ENCODE measurements at places on chromosomes 12 and 14.

- H3K4me3 ChIP-seq = no peak overlapping the region
- no peak overlapping the region for H3K27ac ChIP-seq
- H3K4me1 ChIP-seq = no peaks in the 10 kb centered on the region
Observed at GRCh38 chr12:119631930-119632678, 35.8 kb upstream of the PRKAB1 start.

DNA sequence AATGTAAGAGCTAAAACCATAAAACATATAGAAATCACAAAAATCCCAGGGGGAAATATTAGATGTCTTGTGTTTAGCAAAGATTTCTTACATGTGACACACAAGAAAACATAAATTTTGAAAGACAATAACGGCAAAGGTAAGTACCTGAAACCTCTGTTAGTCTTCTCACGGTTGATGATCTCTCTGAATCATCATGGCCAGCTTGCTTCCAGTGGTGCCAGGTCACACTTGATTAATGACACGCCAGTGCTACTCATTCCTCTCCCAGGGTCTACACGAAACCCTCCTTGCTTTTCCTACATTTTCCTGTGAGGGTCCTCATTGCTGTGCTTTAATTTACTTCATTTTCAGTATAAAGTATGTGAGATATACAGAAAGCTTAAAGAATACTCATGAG lies 114.4 kb upstream of the PARP11 start:
- H3K4me1 ChIP-seq = no peaks in the 10 kb centered on the region
- peaks cover under 1% of the 10 kb centered on the region for H3K36me3 ChIP-seq
- no peak overlapping the region for H3K27ac ChIP-seq
- DNase-seq = no peak
- no peak overlapping the region for H3K4me3 ChIP-seq
- H3K27me3 ChIP-seq = peaks cover 7% of the 10 kb centered on the region

DNA sequence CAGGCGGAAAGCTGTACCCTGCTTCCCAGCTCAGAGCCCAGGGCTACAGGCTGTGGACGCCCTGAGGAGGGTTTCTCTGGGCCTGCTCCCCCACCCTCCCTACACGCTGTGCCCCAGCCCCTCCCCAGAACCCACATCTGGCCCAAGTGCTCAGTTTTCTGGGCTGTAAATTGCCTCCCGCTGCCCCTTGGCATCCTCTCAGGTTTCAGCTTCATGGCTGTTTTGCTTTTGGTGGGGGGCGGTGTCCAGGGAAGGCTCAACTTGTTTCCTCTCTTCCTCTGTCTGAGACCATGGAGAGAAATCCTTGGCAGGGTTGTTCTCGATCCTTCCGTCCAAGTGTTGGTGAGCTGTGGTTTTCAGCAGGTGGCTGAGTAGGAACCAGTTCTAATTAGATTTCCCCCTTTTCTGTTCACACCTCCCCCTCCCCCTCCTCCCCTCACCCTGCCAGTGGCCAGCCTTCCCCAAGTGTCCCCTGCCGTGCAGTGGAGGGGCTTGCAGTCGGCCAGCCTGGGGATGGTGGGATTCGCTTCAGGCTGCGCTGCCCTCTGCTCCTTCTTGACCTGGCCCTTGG lies 61.8 kb downstream of the TSPAN9 start:
- peaks cover 48% of the 10 kb centered on the region for H3K4me1 ChIP-seq
- no peak for DNase-seq
- H3K36me3 ChIP-seq = peaks cover 25% of the 10 kb centered on the region
- H3K27ac ChIP-seq = no peak overlapping the region
- no peak overlapping the region for H3K4me3 ChIP-seq

GRCh38 chr14:59349258-59349701 lies 115.9 kb downstream of the GPR135 start:
- H3K4me3 ChIP-seq = no peak overlapping the region
- DNase-seq = no peak
- peaks cover 3% of the 10 kb centered on the region for H3K27me3 ChIP-seq
- peaks cover 14% of the 10 kb centered on the region for H3K4me1 ChIP-seq
- peaks cover 25% of the 10 kb centered on the region for H3K36me3 ChIP-seq

- peaks cover 12% of the 10 kb centered on the region for H3K27me3 ChIP-seq
- no peak overlapping the region for H3K4me3 ChIP-seq
- H3K27ac ChIP-seq = peak overlapping the region; percentile 31
- DNase-seq = no peak
Observed at GRCh38 chr12:52211716-52212585, 20.1 kb upstream of the KRT80 start.

- H3K27me3 ChIP-seq = peaks cover 15% of the 10 kb centered on the region
- peak overlapping the region; percentile 26 for H3K27ac ChIP-seq
- H3K4me1 ChIP-seq = no peaks in the 10 kb centered on the region
Observed at GRCh38 chr14:69005432-69006148, 26.5 kb upstream of the ACTN1 start.

DNA sequence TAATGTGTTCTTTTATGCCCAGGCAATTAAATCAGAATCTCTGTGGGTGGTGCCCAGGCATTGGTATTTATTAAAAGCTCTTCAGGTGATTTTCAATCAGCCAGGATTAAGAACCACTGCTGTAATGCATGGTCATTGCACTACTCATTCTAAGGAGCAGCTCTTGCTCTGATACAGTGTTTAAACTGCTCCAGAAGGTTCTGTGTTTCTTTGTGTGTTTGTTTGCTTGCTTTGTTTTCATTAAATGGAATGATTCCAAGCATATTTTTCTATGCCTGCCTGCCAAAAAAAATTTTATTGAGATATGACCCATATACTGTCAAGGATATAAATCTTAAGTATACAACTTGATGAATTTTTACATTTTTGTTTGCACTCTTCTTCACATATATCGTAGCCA lies 54.0 kb downstream of the KCNK13 start:
- H3K4me3 ChIP-seq = no peak overlapping the region
- no peak for DNase-seq
- no peak overlapping the region for H3K27ac ChIP-seq
- H3K36me3 ChIP-seq = no peaks in the 10 kb centered on the region

- no peak overlapping the region for H3K4me3 ChIP-seq
- H3K27me3 ChIP-seq = peaks cover 2% of the 10 kb centered on the region
- H3K27ac ChIP-seq = no peak overlapping the region
Observed at GRCh38 chr12:58106195-58106594, 164.8 kb downstream of the ATP23 start.

DNA sequence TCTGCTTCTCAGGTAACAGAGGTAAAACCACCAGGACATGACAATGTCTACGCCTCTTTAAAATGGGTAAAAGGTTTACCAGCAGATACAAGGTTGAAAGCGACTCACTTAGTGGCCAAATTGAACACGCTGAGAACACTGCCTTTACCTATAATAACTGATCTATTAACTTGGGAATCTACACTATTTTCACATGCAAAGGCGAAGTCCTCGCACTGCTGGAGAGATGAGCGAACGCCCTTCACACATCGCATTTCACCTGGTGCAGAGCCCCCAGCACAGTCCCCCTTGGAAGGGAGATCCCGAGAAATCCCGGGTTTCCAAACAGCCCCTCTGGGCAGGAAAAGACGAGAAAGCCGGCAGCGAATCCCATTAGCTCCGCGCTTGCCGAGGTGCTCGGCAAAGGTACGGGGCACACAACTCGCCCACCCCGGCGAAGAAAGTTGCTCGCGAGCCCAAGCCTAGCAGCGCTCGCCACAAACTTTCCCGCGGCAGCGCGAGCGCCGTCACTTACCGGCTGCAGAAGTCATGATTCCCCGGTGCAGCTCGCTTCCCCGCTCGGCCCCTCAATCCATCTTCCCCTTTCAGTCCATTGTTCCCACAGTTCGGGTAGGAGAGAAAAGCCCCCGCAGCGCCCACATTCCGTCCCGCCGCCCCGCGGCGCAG lies 423 bp downstream of the FGD6 start:
- no peak for DNase-seq
- peaks cover 43% of the 10 kb centered on the region for H3K4me1 ChIP-seq
- H3K4me3 ChIP-seq = peak overlapping the region; percentile 98
- H3K36me3 ChIP-seq = peaks cover 3% of the 10 kb centered on the region
- peak overlapping the region; percentile 92 for H3K27ac ChIP-seq

DNA sequence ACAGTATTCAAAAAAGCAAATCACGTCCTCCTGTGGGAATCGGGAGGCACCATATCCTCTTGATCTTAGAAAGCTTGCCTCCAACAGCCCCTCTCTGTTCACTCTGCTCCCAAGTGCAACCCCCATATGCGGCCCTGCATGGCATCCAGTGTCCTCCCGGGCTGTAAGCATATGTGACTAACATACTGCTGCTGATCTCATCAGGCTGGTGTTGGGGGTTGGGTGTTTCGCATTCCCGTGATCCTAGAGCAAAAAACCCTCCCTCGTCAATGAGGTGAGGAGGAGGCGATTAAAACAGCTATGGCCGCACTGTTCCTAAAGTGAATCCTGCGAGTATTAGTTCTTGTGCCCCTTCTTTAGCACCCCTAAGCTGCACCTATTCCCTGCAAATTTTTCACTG lies 28.1 kb upstream of the PPM1A start:
- no peaks in the 10 kb centered on the region for H3K36me3 ChIP-seq
- peaks cover 2% of the 10 kb centered on the region for H3K27me3 ChIP-seq
- H3K4me1 ChIP-seq = no peaks in the 10 kb centered on the region
- H3K4me3 ChIP-seq = no peak overlapping the region

- no peak overlapping the region for H3K4me3 ChIP-seq
- H3K4me1 ChIP-seq = no peaks in the 10 kb centered on the region
- no peak for DNase-seq
- no peak overlapping the region for H3K27ac ChIP-seq
- H3K27me3 ChIP-seq = no peaks in the 10 kb centered on the region
Observed at GRCh38 chr12:45418520-45418919, 202.6 kb downstream of the ANO6 start.

- DNase-seq = peak; percentile 57
- H3K4me1 ChIP-seq = peaks cover 61% of the 10 kb centered on the region
- H3K36me3 ChIP-seq = no peaks in the 10 kb centered on the region
Observed at GRCh38 chr12:89451841-89452251, 72.8 kb downstream of the GALNT4 start.

DNA sequence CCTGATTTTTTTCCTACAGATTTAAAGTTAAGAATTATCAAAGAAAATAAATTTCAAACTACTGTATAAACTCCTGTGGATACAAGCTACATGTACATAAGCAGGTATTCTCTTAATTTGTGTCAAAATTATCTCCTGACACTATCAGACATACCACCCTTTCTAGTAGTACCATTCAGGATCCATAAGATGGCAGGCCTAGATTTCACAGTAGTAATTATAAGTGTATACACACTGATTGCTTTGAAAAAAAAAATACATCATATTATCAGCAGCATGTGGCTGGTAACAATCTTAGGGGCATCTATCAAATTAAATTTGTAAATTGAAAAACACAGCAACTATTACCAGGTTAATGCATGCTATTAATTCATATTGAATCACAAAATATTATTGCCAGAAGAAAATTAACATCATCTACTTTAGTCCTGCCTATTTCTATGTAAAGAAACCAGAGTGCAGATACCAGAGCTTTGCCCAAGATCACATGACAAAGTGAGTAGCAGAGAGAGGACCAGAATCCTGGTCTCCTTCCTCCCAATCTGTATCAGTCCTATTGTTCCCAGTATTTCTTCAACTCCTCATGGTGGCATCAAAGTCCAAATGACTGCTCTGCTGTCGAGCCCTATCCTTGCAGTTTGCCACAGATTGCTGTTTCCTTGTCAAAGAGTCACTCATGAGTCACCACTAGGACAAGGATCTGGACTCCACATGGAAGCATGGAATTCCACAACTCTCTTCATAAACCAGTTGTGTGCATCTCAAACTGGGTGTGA lies 27.7 kb upstream of the CALM1 start:
- no peaks in the 10 kb centered on the region for H3K27me3 ChIP-seq
- no peak overlapping the region for H3K27ac ChIP-seq
- H3K36me3 ChIP-seq = no peaks in the 10 kb centered on the region
- DNase-seq = no peak

DNA sequence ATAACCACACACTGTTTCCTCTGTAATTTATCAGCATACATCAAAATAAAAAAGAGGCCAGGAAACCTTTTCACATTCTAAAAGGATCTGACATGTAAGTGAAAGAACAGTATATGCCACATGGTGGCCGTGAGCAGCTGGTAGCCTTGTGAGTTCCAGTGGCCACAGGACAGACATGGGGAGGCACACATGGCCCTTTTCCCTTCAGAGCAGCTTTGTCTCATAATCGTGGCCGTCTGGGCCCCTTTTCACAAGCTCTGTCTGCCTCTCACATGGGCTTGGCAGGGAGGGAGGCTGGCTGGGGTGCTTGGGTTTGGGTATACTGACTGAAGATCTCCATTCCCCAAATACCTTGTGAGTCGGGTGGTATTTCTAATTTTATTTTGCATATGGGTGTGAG lies 1.5 kb upstream of the ZDHHC22 start:
- no peaks in the 10 kb centered on the region for H3K36me3 ChIP-seq
- H3K4me3 ChIP-seq = no peak overlapping the region
- H3K4me1 ChIP-seq = peaks cover 23% of the 10 kb centered on the region
- H3K27me3 ChIP-seq = peaks cover 13% of the 10 kb centered on the region
- H3K27ac ChIP-seq = no peak overlapping the region

DNA sequence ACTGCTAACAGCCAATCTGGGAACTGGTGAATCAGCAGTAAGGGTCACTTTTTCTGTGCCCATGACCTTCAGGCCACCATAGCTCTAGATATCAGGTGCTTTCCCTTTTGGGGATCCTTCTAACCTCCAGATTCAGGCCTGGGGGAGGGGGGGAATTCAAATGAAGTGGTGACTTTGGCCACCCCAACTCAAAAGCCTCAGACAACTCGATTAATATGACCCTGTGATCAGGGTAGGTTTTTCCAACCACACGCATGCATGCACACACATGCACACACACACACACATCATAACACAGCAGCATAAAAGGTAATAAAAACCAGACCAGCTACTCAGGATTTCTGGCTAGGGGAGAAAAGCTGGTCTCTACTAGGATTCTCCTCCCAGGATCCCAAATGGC lies 5.3 kb downstream of the TBX3 start:
- DNase-seq = no peak
- no peak overlapping the region for H3K27ac ChIP-seq

DNA sequence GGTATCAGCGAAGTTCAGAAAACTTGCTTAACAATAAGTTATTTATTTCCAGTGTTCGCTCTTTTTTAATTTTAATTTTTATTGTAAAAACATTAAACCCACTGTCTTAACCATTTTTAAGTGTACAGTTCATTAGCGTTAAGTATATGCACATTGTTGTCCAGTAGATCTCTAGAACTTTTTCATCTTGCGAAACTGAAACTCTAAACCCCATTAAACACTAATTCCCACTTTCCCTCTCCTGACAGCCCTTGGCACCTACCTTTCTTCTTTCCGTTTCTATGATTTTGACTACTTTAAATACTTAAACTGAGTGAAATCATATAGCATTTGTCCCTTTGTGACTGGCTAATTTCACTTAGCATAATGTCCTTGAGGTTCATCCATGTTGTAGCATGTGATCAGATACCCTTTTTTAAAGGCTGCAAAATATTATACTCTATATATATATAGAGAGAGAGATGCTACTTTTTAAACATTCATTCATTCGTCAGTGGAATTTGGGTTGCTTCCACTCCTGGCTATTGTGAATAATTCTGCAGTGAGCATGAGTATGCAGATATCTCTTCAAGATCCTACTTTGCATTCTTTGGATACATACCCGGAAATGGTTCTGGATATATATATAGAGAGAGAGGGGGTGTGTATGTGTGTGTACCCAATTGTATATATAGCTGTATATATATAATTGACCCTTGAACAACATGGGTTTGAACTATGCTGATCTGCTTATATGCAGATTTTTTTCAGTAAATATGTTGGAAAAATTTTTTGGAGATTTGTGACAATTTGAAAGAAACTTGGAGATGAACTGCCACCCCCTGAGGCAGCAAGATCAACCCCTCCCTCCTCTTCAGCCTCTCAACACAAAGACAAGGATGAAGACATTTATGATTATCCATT lies 74.7 kb upstream of the EVL start:
- no peaks in the 10 kb centered on the region for H3K4me1 ChIP-seq
- H3K4me3 ChIP-seq = no peak overlapping the region
- no peaks in the 10 kb centered on the region for H3K36me3 ChIP-seq
- no peak overlapping the region for H3K27ac ChIP-seq
- no peaks in the 10 kb centered on the region for H3K27me3 ChIP-seq

All from endothelial cell (in vitro differentiated cells).